MV-4-11 (cell line): ENCODE measurements at places on chromosomes 11 and 22.

- no peak for DNase-seq
Observed at GRCh38 chr11:12817681-12818332, 143.6 kb downstream of the TEAD1 start.

DNA sequence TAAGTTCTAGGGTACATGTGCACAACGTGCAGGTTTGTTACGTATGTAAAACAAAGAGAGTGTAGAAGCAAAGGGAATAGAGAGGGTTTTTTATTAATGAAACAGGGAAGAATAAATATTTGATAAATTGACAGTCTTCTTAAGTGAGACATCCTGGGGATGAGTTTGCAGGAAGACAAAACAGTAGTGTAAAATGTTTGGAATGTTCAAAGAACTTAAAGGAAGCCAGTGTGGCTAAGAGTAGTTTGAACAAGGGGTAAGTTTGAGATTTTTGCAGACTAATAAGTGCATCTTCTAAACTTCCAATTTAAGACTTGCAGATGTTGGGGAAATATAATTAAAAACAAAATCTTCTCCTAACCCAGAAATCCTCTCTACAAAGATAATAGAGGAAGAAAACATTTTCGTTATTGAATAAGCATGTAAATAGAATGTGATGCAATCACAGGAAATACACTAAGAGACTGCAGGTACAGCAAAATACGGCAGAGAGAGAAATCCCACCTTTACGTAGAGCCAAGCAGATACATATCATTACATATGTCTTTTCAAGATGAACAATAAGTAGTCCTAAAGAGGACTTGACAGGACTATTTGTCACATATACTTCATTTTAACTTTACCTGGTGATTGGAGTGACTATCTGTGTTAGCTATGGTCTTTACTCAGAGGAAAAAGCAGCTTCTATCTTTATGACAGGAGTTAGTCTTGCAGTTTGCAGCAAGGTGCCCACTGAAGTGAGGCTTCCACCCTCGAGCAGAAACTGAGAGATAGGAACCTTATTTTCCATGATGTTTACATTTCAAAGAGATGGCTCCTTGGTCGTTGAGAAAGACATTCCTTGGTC is 402.1 kb downstream of the CNTN5 start:
- DNase-seq: no peak

- no peak for DNase-seq
Observed at GRCh38 chr11:125956391-125957134, 10.7 kb downstream of the VSIG10L2 start.

DNA sequence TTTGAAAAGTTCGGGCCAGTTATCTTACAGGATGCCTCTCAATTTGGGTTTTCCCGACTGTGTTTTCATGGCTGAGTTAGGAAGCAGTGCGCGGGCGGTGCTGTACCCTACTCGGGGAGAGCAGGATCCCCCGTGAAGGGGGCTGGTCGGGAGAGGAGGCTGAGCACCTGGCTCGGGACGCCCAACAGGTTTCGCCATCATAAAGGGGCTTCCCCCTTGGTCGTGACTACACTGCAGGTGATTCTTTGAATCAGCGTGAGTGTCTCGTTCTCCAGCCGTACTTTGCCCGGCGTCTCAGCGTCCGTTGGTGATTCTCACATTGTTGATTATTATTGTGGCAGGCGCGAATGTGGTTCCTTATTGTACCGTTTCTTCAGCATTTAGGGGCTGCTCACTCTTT is 46.6 kb downstream of the ST14 start:
- no peak for DNase-seq

DNA sequence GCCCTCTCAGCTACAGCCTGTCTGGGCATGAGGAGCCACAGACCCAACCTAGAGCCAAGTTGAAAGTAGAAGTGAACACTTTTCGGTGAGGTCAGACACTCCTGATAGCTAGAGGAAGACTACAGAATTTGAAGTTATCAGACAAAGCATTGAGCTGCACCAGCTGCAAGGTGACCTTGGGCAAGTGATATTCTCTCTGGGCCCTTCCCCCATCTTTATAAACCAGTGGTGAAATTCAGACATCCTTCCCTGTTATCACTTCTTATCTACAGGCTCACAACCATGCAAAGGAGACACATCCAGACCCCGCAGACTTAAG is 8.0 kb upstream of the PMM1 start:
- no peak for DNase-seq

DNA sequence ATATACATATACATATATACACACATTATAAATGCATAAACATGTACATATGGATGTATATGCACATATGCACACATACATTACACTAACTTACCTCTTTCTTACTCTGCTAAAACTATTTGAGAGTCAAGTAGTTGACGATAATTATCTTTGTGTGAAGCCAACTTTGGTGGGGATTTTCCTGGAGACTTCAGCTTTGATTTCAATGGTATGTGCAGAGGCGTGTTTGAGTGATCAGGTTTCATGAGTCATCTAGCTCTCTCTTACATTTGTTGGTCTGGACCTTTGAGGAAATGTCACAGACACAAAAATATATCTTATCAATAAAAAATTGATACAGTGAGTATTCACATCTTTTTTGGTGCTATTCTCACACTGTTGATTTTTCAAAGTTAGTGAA is 769.1 kb upstream of the LUZP2 start:
- DNase-seq: no peak

DNA sequence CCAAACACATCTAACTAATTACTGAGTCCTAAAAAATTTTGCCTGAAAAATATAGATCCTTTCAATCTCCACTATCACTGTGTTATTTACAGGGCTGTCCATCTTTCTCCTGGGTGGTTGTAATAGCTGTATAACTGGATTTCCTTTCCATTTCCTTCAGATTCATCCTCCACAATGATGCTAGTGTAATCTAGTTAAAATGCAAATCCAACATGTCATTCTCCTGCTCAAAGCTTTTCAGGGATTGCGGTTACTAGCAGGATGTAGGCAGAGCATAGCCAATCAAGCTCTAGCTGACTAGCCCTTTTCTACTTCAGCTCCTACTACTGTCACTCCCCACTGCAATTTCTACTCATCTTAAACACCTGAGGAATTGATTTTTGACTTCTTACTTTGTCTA is 283.0 kb downstream of the RAB38 start:
- no peak for DNase-seq
